ENCODE measurements at places on chromosomes 5 and 9.

DNA sequence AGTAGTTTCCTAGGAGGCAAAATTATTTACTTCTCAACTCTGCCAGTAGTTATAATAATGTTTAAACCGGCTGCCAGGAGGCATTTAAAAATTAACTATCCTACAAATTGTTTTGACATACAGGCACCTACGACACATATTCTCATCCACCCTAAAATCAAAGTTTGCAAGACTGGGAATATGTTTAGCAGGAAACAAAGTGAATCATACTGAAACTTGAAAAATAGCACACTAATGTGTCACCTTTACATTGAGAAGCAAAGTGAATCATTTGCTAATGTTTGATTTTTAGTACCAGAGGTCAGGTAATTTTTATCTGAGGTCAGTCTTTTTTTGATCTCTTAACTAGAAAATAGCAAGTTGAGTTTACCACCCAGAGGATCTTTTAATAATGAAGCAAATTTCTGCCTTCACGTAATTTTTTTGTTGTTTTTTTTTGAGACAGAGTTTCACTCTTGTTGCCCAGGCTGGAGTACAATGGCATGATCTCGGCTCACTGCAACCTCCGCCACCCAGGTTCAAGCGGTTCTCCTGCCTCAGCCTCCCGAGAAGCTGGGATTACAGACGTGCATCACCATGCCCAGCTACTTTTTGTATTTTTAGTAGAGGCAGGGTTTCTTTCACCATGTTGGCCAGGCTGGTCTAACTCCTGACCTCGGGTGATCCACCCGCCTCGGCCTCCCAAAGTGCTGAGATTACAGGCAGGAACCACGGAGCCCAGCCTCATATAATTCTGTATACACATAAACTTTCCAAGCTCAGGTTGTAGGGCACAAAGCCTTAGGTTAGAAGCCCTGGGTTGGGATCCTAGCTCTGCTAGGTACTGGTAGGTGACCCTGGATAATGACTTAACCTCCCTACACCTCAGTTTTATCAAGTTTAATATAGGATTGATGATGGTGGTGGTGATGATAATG is 124.3 kb downstream of the UGCG start:
- no peak for DNase-seq

- DNase-seq: no peak
These were observed 92.4 kb downstream of the EQTN start for GRCh38 chr9:27204578-27204977.

- no peak for DNase-seq
These were observed 402.7 kb downstream of the SPOCK1 start for GRCh38 chr5:137096149-137097103.

DNA sequence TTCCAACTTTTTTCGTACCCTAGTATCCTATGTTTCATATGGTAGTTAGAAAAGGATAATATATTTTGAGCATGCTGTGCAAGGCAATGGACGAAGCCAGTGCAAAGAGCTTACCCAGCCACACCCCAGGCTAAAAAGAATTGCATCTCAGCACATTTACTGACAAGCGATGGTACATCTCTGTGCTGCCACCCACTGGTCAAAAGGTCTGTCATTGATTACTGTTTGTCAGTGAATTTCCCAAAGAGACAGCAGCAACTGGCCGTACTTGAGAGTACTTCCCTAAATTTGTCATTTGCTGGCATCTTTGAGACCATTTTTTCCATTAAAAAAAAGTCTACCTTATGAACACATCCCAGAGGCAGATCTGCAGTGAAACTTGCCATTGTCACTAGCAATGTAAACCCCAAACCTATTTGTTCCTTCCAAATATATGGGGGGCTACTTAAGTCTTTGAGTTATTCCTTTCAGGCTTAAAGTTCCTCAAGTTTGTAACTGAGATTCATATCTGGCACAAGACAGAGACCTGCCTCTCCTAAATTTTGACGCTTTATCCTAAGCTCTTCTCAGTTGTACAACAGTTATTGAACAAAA is 184.3 kb downstream of the CTNND2 start:
- DNase-seq: no peak

- DNase-seq: no peak
These were observed 5.2 kb downstream of the IL13 start for GRCh38 chr5:132662925-132663770.

DNA sequence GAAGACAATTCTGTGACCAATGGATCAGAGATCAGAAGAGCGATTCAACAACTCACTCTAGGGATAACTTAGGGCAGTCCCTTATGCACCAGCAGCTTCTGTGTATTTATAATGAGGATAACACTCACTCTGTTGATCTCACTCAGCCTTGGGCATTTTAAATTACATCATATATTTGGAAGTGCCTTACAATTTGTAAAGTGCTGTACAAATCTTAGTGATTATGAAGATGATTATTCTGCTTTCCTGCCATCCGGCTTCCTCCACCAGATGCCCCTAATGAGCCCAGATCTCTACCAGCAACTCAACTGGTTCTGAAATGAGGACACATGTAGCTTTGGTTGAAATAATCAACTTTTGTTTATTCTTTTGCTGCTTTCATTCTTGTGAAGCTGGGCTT is 105.3 kb downstream of the PCSK1 start:
- DNase-seq: no peak

DNA sequence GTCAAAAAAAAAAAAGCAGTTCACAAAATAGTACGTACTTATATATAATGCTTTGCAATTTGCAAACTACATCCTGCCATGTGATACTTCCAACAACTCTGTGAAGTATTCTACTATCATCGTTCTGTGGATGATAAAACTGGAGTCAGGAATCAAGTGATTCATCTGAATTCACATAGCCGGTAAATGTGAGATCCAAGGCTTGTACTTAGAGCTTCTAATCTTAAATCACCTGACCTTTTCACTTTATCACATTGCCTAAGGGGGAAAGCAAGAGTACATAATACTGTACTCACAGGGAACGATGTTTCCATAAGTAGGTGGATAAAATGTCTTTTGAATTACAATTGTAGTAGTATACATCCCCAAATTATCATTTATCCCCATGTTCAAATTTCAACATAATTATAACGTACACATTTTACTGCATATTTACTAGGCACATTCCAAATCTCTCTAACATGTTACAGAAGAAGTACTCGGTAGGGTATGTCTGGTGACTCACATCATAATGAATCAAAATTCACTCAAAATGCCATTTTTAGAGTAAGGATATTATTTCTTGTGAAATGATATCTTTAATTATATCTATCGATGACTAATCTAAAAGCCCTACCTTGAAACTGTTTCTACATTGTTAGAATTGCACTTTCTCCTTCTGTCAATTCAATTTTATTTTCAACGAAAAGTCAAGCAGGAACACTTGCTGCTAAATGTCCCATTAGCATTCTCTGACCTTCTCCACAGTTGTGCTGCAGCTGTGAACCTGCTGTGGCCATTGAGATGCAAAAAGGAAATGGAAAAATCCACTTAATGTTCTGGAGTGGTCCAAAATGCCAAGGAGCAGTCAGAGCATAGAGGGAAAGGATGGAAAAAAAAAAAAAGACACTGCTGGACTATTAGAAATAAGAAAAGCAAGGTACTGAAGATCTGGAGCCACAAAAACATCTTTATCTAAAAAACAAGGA is 78.9 kb downstream of the OR2K2 start:
- no peak for DNase-seq

GRCh38 chr9:134493461-134494272 is 147.9 kb upstream of the COL5A1 start:
- DNase-seq: no peak

DNA sequence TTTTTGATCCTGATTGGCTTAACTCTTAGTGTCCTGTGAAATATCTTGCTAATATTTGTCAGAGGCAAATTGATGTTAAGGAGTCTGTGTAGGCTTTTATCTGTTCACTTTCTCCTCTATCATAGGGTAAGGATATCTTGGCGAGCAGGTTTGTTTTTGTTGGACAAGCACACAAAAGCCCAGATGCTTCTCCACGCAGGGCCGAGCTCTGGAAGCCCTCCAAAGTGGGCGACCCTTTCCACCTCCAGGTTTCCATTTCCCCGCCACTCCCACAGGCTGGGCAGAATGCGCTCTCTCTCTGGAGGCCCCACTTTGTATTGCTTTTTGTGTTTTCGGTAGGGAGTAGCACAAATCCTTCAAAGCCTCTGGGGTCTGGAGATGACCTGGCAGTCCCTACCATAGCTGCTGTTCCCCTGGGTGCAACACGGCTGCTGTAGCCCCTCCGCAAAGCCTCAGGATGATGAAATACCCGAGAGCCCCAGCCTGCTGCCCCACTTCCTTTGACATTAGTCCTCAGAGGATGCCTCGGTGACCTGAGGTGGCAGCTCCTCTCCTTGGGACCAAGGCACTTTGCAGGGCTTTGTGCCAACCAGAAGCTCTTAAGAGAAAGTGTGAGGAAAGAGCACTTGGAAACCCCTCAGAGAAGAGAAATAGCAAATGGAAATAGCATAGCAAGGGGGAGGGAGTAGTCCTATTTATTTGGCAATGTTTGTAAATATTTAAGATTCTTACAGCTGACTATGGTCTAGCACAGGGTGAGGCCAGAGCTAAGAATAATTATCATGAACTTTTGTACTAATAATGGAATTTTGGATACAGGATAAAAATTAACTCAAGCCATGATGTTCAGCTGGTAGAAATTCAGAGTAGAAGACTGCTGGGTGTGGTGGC is 122.8 kb downstream of the ARHGEF28 start:
- no peak for DNase-seq

DNA sequence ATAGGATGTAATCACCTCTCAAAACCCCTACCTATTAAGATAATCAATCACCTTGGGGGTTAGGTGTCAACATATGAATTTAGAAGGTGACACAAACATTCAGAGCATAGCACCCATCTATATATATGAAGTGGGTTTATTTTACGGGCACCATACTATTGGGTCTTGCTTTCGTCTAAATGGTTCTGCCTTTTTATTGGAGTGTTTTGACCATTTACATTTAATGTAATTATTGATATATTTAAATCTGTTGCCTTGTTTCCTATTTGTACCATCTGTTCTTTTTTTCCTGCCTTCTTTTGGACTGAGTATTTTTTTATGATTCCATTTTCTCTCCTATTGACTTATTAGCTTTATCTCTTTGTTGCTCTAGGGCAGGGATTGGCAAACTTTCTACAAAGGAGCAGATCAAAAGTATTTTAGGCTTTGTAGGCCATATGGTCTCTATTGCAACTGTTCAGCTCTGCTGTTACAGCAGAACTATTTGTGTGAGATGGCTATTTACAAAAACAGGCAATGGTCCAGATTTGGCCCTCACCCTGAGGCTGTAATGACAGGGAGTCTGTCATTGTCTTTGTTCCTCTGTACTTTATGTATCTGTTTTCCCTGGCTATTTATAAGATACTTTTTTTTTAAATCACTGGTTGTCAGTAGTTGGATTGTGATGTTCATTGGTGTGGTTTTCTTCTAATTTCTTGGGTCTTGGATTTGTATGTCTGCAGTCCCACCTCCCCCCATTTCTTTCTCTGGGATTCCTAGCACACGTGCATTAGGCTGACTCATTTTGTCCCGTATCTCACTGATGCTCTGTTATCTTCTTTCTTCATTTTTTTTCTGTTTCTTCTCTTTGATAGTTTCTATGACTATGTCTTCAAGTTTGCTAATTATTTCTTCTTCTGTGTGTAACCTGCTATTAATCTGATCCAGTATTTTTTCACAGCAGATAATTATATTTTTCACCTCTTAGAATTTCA is 127.1 kb downstream of the DAB2IP start:
- no peak for DNase-seq

GRCh38 chr5:80206282-80206681 is 49.6 kb downstream of the SERINC5 start:
- no peak for DNase-seq

GRCh38 chr9:135357863-135358551 is 121.6 kb upstream of the PPP1R26 start:
- DNase-seq: no peak

GRCh38 chr5:92492908-92493307 is 1088.1 kb downstream of the NR2F1-AS1 start:
- DNase-seq: no peak

- DNase-seq: no peak
These were observed 76.8 kb upstream of the PCSK1 start for GRCh38 chr5:96509721-96510350.

DNA sequence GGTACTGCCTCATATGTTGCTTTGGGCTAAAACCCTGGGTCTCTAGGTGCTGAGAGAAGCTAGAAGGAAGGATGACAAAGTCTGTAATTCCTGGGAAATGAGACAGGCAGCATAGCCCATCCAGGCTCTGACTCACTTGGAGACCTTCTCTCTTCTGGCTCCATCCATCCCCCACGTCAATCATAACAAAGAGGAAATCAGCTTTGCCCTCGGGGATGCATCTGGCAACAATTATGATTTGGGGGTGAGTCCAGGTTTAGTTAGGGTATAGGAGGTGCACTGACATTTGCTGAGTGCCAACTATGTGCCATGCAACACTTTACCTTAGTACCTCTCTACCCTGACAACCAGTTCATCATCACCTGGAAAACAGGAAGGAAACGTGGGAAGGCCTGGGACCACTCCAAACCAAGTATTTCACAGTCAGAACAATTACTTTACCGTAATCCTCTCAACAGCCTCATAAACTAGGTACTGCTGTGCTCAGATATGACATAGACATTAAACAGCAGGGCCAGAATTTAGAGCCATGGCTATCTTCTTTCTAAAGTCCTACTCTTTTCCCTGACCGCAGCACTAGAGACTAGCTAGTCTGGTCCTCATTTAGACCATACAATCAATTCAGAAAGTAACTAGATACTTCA is 39.1 kb upstream of the GZMA start:
- DNase-seq: no peak

DNA sequence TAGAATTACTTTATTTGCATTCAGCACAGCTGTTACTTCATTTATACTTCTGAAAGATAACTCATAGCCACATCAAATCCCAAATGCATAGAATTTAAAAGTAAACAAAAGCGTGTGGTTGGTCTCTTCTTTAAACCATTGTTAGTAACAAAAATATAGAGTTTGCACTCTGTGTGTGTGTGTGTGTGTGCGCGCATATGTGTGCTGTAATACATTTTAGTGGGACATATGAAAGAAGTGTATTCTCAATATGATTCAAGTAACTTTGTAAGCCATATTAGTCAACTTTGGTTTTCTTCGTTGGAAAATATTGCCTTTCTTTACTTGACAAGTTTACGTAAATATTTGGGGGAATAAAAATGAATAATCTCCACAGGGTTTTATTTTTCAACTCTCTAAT is 106.1 kb upstream of the PRRC1 start:
- DNase-seq: no peak

DNA sequence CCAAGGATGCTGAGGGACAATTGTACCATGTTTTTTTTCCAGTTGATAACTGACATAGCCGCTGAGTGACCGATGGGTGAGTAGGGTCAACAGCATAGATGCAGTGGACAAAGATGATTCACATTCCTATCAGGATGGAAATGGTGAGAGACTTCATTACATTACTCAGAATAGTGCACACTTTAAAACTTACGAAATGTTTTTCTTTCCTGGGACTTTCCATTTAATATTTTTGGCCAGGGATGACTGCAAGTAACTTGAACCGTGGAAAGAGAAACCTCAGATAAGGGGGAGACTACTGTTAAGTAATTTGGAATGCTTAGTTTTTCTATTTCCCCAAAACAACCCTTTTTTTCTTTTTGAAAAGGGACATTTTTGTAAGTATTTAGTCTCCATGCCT is 3.0 kb upstream of the TUSC1 start:
- no peak for DNase-seq
